ENCODE measurements at places on chromosomes 5 and 9.

GRCh38 chr9:78791779-78792178, 494.9 kb downstream of the PSAT1 start:
- no peak for DNase-seq

DNA sequence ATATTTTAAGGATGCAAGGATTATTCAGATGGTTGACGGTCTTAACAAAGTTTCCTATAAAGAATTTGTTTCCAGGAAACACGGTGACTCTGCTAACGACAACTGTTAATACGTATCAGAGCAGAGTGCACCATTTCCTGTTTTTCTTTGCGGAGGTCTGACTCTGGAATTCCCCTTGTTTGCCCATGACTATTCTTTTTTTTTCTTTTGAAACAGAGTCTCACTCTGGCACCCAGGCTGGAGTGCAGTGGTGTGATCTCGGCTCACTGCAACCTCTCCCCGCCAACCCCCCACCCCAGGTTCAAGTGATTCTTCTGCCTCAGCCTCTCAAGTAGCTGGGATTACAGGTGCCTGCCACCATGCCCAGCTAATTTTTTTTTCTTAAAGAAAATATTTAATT, 115.9 kb downstream of the CDC42SE2 start:
- DNase-seq: peak; percentile 49

DNA sequence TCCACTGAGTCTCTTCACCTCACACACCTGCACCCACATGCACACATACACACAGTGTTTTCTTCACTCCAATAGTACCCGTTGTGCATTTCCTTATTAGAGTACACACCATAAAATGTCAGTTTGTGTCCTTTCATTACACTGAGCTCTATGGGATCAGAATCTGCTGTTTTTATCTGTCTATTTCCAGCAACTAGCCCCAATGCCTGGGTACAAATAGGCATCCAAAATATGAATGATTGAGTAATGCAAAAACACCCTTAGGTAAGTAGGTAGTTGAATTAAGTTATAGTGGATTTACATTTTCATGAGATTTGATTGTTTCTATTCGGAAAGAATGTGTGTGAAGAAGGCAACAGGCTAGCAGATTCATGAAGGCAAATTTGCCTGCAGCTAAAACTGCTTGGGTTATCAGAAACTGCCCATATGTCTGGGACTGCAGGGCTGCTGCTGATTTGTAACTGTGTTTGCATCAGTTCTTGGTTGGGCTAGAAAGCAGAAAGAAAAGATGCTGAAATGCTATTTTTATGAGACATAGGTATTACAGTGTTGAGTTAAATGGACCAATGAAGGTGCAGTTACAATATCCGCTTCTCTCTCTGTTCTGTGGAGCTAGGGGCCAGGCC, 26.9 kb downstream of the PPP3R2 start:
- no peak for DNase-seq

DNA sequence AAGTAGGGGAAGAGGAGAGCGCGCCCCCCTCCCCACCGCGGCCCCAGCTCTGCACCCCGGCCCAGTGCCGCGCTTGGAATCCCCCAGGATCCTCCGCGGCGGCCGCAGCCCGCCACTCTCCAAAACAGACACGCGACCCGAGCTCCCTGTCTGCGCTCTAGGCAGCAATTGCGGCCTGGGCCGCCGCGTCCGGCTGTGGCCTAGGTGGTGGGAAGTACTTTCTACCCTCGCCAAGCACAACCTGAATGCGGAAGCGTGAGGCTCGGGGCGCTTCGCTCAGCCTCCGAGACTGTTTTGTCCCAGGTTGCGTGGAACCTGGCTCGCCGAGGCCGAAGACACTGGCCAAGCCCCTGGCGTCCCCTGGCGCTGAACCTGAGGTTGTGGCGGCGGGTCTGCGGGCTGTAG, 3.3 kb upstream of the FOXB2 start:
- no peak for DNase-seq

DNA sequence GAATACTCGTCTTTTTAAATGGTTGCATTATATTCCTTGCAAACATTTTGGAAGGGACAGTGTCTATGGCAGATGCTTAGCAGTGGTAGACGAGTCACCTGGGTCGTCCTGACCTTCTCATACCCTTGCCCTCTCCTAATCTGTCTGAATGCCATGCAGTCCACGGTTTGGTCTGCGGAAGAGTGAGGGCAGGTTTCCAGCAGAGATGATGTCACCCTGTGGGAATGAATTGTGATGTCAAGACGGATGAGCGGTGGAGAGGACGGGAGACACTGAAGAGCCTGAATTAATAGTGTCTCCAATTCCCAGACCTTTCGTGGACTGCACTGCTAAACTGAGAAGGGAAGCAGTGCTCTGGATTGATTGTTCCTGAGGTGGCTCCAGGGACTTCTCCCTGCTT, 329.0 kb upstream of the PANK3 start:
- DNase-seq: no peak

DNA sequence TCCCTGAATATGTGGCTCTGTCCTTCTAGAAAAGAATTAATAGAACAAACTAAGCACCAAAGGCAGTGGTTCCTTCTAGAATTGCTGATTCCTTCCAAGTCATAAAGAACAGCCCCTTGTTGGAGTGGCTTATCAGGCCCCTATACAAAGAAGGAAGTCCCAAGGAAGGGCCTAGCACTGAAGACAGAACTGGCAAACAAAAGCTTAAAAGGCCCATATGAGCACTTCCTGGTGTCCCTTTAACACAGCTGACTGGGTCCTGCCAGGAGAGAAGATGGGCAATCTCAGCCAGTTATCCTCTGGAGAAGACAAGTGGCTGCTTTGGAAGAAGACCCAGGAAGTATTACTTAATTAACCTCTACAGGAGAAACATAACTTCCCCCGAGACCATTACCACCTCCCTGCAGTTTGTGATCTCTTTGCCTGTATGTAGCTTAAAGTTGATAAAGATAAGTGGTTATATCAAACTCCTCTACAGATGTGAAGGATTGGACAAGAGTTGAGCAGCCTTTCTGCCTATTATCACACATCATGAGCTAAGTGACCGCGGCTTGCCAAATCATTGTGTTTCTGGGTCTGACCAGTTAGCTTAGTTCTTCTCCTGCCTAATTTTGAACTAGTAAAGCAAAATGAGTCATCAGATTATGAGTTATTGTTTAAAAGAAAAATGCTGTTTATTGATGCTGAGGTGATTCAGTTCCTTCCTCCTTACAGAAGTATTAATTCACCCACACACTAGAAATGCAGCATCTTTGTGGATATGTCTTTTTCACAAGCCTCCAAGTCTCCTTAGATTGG, 13.3 kb upstream of the STING1 start:
- DNase-seq: no peak

GRCh38 chr5:19322716-19323485, 665.1 kb downstream of the CDH18 start:
- no peak for DNase-seq

DNA sequence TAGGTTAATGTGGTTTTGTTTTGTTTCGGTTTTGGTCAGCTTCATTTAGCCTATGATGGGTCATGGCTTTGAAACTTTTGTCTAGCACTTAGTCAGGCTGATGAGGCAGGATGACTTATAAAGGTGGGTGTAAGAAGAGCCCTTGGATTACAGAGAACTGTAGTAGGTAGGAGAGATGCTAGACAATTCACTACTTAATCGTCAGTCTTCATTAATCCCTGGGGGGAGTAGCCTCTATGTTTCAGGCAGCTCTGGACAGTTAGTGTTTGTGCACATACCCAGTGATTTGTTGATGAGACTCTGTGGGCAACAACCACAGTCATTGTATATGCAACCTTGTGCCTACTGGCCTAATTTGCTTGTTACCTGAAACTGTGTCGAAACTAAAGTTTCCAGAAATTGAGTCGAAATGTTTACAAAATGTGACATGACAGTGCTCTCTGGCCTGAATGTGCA, 113.3 kb downstream of the MTREX start:
- DNase-seq: peak; percentile 17

- DNase-seq: peak; percentile 54
Observed at GRCh38 chr5:68216245-68217046, 890 bp downstream of the PIK3R1 start.

- no peak for DNase-seq
Observed at GRCh38 chr5:3729631-3730030, 134.0 kb downstream of the IRX1 start.

GRCh38 chr9:17116400-17116837, 18.4 kb upstream of the CNTLN start:
- DNase-seq: no peak

DNA sequence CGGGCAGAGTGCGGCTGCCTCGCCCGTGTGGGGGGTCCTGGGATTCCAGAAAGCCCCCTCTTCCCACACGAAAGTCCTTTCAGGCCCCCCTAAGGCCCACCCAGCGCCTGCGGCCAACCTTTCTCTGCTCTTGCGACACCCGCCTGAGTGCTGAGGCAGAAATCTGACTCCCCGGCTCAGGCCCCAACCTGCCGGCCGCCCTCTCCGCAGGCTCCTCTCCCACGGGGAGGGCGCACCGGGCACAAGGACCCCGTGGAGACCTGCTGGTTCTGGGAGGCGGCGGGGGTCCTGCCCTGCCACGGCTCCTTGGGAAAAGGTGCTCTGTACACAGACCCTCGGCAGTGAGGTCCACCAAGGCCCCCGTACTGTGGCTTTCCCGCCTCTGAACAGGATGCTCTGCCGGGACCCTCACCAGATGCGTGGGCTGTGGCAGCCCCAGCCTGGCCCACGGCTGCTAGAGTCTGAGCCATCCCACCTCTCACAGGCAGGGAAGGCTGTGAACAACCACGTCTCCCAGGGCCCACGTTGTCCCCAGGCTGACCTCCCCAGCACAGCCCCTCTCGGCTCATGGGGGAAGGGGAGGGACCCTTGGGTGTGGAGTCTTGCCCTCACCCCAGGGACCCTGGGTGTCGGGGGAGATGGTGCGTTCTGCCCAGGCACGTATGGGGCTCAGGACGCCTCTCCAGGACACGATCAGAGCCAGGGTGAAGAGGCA, 41.5 kb upstream of the EGFL7 start:
- DNase-seq: no peak

DNA sequence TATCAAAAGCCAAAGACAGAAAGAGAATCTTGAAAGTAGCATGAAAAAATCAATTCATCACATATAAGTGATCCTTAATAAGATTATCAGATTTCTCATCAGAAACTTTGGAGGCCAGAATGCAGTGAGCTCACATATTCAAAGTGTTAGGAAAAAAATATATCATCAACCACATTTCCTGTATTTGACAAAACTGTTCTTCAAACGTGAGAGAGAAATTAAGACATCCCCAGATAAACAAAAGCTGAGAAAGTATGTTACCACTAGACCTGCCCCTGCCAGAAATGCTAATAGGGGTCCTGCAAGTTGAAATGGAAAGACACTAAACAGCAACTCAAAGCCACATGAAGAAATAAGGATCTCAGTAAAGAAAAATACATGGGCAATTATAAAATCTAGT, 29.9 kb downstream of the HACD4 start:
- DNase-seq: no peak

DNA sequence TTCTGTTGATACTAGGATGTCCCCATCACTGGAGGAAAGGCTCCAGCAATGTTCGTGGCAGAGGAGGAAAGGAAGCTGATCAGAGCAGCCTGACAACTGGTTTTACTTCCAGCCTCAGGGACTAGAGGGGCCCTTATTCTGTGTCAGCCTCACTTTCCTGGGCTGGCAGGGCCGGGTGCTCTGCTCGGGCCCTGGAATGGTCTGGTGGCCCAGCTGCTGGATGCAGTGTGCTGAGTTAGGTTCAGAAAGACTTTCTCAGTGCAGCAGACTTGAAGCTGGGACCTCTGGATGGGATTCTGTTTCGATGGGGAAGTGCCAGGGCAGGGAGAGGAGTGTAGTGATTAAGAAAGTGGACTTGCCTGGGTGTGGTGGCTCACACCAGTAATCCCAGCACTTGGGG, 81.0 kb downstream of the MACROH2A1 start:
- DNase-seq: no peak

GRCh38 chr5:161190086-161190485, 338.1 kb upstream of the ATP10B start:
- DNase-seq: no peak

GRCh38 chr9:85742597-85742936, 813 bp upstream of the AGTPBP1 start:
- no peak for DNase-seq

DNA sequence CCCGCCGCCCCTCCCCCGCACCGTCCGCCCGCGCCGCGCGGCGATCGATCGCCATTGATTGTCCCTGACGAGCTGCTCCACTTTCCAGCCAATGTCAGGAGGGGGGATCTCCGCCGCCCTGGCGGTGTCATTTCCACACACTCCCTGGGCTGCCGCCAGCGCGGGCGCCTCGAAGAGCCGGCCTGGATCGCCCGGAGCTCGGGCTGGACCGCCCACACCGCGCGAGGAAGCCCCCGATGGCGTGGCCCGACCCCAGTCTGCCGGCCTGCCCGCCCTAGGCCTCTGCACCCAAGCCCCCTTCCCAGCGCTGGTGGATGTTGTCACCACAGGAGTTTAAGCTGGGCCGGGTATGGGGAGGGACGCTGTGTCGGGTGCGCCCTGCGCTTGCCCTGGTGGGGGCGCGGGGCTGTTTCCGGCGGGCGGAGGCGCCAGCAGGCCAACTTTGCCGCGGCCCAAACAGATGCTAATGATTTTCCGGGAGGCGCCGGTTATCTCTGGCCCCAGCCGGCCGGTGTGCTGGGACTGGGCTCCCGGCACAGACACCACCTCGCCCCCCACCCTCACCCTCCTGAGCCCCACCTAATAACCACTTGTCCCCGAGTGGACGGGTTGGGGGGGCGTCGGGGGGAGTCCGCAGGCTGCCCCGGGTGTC, 10.6 kb upstream of the CXXC5 start:
- no peak for DNase-seq

DNA sequence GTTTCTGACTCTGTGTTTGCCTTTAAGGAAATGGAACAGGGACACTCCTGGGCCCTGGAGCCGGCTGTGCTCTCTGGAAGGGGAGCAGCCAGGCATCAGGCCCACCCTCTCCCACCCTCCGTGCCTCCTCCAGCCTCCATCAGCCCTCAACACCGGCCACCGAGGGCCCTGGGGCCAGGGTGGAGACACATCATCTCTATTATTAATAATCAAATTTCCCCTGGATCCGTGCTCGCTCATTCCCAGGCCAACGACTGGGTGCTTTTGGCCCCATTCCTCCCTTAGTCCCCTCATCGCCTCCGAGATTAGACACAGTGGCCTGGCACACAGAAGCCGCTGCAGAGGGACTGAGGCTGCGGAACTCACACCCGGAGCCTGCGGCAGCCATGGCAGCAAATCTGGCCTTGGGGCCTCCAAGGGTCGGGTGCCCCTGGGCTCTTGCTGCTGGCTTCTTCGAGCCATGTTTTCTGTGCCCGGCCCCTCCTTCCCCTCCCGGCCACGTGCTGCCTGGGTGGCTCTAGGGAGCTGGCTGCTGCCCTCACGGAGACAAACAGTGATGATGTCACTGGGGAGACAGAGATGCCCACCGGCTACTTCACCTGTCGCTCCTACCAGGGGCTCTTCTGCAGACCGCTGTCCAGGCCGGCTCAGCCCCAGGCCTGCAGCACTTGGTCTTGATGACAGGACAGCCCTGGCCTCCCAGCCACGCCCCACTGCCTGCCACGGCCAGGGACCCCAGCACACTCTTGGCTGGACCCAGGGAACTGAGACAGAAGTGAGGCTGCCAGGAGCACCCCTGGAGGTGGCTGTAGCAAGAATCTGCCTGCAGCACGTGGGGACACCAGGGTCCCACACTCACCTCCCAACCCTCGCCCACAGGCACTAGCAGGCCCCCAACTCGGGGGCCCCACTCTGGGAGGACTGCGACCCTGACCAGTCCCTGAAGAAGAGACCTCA, 76.6 kb upstream of the PPP1R26 start:
- no peak for DNase-seq

- DNase-seq: no peak
Observed at GRCh38 chr5:115461093-115461492, 83.5 kb downstream of the FEM1C start.

All from activated T-cell treated with anti-CD3 and anti-CD28 coated beads for 24 hours (primary cell).